Keratinocyte (primary cell): ENCODE measurements at places on chromosomes 16 and 17. TPM values are rescaled to one million over a fixed set of nuclear protein-coding genes. Genes with fewer than 3 reads are reported as not detected.

The LHX1 gene
- polyA plus RNA-seq, result 0.21 to 1.5 TPM (median 0.35 TPM) in 3 replicates

The SLC47A1 gene
- polyA plus RNA-seq, result 0.05 to 0.23 TPM (median 0.07 TPM) in 3 replicates

The SYT17 gene
- 0.04 to 0.23 TPM in 2 of 3 replicates, not detected in the other for polyA plus RNA-seq

The PNMT gene
- not detected in 3 replicates for polyA plus RNA-seq

The TMEM238L gene
- 0.26 TPM in 1 of 3 replicates, not detected in the others for polyA plus RNA-seq

The UMOD gene
- polyA plus RNA-seq, result not detected in 3 replicates

The TMEM235 gene
- polyA plus RNA-seq, result not detected in 3 replicates

The RTN4RL1 gene
- polyA plus RNA-seq, result 2.3 to 3.4 TPM (median 2.4 TPM) in 3 replicates

The FKBP10 gene
- 0.37 to 0.73 TPM (median 0.38 TPM) in 3 replicates for polyA plus RNA-seq

DNA sequence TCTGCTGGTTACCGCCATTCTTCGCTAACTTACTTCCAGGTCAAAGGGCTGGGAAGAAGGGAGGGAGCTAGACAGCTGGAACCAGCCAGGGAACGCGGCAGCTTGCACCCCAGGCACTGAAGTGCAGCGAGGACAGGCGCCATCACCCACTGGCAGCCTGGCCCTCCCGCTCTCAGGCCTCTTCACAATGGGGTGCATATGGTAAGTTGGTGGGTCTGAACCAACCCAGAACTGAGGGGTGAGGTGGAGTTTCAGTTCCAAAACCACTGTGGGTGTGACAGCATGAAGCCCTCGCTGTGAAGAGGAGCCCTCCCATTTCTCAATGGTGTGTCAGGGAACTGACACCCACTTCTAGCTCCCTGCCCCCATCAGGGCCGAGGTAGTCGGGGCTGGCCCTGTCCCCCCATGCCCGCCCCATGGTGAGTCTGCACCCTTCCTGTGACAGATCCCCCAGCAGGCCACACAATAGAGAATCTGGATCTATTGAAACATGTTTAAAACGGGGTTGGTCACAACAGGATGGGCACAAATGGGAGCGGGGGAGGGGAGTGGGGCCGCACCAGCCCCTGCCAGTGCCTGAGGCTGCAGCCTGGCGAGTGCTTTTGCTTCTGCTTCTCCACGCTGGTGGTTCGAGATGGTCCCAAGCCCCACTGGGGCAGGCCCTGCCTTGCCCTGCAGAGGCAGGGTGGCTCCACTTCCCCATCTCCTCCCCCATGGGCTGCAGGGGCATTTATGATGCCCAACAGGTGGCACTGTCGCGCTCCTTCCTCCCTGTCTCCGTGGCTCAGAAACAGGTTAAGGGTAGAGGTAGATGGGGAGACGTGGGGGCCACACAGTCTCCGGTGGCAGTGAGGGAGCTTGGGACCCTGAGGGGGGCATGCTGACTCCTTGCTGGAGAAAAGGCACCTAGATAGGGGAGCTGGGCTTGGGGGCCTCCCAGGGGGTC lies 2.3 kb downstream of the LIMD2 start:
- DNase-seq, result no peak
- peaks cover 5% of the 10 kb centered on the region for H3K36me3 ChIP-seq
- H3K4me3 ChIP-seq, result no peak overlapping the region
- H3K27ac ChIP-seq, result no peak overlapping the region
- H3K4me1 ChIP-seq, result no peaks in the 10 kb centered on the region
- no peaks in the 10 kb centered on the region for H3K27me3 ChIP-seq

- no peak overlapping the region for H3K27ac ChIP-seq
- H3K4me3 ChIP-seq, result no peak overlapping the region
- no peak for DNase-seq
These were observed 1.9 kb downstream of the PRAC1 start for GRCh38 chr17:48720266-48721008.

DNA sequence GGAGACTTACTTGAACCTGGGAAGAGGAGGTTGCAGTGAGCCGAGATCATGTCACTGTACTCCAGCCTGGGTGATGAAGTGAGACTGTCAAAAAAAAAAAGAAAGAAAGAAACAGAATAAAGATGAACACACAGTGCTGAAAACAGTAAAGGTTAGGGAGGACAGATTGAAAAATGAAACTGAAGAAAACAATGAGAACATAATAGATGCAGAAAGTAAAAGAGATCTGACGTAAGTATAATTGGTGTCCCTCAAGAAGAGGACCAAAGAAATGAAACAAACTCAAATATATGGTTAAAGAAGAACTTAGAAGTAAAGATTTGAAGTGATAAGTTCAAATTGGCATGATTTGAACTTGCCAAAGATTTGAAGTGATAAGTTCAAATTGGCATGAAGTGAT lies 7.1 kb downstream of the DCAF7 start:
- H3K27me3 ChIP-seq, result no peaks in the 10 kb centered on the region
- no peak overlapping the region for H3K4me3 ChIP-seq
- H3K36me3 ChIP-seq, result no peaks in the 10 kb centered on the region

DNA sequence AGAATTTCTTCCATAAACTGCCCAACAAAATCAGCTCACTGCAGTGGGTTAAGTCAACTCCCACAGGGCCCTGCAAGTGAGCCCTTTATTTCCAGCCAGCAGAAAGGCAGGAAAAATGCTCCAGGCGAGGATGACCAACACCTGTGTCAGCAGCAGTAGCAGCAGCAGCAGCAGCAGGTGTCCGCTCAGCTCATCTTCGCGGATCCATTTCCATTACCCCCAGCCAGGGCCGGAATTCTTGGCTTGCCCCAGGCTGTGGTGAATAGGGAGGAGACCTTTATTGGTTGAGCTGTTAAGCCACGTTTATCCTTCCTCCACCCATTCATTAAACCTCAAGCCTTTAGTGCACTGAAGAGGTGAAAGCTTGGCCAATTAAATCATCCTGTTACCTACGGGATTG lies 46.2 kb downstream of the MARCHF10 start:
- no peak overlapping the region for H3K27ac ChIP-seq
- no peaks in the 10 kb centered on the region for H3K27me3 ChIP-seq
- peaks cover 14% of the 10 kb centered on the region for H3K4me1 ChIP-seq
- H3K4me3 ChIP-seq, result no peak overlapping the region
- no peaks in the 10 kb centered on the region for H3K36me3 ChIP-seq

GRCh38 chr16:48541108-48541786 lies 68.7 kb downstream of the N4BP1 start:
- no peaks in the 10 kb centered on the region for H3K27me3 ChIP-seq
- H3K4me1 ChIP-seq, result peaks cover 17% of the 10 kb centered on the region
- H3K36me3 ChIP-seq, result peaks cover 33% of the 10 kb centered on the region

DNA sequence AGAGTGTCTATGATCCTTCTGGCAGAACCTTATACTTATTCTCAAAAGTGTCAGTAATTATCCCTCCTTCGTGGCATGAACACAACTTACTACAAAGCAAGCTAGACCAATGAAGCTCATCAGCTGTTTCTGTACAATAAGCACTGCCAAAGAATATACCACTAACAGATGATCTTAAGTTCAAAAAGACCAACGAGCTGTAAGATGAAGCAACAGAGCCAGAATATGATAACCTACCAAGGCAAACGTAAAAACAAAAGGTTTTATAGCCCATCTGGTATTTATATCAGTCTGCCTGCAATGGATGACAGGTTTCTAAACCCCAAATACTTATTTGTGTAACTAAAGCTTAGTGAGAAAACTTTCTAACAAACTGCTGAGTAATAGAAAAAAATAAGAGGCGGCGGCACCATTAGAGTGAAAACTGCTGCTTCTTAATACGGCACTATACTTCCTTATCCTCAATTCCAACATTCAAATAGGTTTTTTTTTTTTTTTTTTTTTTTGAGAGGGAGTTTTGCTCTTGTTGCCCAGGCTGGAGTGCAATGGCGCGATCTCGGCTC lies 22.1 kb downstream of the NME2 start:
- H3K27ac ChIP-seq, result no peak overlapping the region
- peaks cover 17% of the 10 kb centered on the region for H3K36me3 ChIP-seq
- no peak for DNase-seq
- no peak overlapping the region for H3K4me3 ChIP-seq
- no peaks in the 10 kb centered on the region for H3K27me3 ChIP-seq

GRCh38 chr17:83058266-83058798 lies 21.1 kb upstream of the METRNL start:
- peaks cover 19% of the 10 kb centered on the region for H3K27me3 ChIP-seq
- no peak overlapping the region for H3K27ac ChIP-seq
- H3K36me3 ChIP-seq, result no peaks in the 10 kb centered on the region
- no peak for DNase-seq

DNA sequence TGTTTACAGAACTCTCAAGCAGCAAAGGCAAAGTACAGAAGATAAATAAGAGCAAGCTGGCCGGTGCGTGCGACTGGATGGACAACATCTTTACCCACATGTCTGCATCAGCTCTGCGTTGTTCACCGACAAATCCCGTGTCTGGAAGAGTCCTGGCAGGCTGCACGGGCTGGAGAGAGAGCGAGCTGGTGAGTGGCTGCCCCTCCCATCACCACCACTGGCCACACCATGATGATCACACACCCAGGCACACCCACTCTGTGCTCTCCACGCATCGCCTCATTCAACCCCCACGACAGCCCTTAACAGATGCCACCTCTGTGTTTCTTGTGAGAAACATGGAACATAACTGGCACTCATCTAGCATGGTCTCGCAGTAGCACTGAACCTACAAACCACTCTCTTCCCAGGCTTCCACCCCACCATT lies 59.2 kb downstream of the ANKRD11 start:
- no peak overlapping the region for H3K4me3 ChIP-seq
- H3K27me3 ChIP-seq, result no peaks in the 10 kb centered on the region
- H3K27ac ChIP-seq, result no peak overlapping the region
- H3K36me3 ChIP-seq, result peaks cover 10% of the 10 kb centered on the region
- DNase-seq, result no peak

DNA sequence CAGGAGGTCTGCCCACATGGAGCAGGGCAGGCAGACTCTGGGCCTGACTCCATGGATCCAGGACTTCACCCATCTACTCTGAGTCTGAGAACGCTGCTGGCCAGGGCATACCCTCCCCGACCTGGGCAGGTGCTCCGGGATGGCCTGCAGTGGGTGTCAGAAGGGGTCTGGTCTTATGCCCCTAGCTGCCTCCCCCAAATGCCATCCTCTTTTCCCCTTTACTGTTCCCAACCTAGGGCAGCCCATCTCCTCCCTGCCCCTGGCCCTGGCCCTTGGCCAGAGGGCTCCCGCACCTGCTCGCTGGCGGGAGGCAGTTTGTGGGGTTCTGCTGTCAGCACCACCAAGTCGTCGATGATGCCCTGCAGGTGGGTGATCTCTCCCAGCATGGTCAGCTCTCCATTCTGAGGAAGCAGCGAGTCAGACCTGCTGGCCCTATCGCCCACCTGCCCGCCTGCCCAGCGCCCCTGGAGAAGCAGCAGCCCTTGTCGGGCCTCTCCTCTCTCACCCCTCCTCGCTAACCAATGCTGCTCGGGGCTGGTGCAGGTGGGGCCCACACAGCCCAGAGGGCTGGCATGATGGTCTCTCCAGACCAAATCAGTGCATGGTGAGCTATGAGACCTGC lies 8.2 kb downstream of the MTSS2 start:
- DNase-seq, result no peak
- H3K27me3 ChIP-seq, result no peaks in the 10 kb centered on the region
- no peak overlapping the region for H3K27ac ChIP-seq
- no peak overlapping the region for H3K4me3 ChIP-seq
- H3K36me3 ChIP-seq, result peaks cover 31% of the 10 kb centered on the region

GRCh38 chr16:13968835-13969234 lies 48.9 kb downstream of the ERCC4 start:
- no peak overlapping the region for H3K4me3 ChIP-seq
- DNase-seq, result no peak
- no peak overlapping the region for H3K27ac ChIP-seq

DNA sequence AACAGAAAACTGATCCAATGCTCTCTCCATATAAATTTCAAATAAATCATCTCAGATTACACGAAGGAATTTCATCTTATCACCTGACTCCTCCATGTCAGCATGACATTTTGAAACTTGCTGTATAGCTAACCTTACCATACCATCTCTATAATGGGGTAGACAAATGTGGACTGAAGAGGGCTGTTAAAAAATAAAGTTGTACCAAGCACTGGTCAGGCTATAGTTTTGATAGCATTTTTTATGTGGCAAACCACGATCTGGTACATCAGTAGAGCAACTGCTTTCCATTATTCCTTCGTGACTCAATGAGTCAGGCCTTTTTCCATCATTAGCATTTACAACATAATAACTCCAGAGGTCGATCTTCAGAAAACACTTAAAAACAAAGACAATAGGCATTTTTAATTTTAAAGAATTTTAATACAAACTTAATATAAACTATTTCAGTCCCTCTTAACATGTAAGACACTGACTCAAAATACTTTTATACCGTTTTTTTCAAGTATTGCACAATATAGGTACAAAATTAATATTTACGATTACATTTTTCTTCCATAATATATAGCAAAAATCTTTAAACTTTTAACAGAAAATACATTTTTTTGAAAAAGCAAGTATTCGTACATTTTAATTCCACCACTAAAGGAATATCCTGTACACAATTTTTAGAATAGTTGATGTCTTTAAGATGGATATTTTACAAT lies 4.2 kb downstream of the TOB1 start:
- no peak overlapping the region for H3K4me3 ChIP-seq
- peaks cover 20% of the 10 kb centered on the region for H3K4me1 ChIP-seq
- no peak for DNase-seq
- H3K27ac ChIP-seq, result no peak overlapping the region

- no peak overlapping the region for H3K27ac ChIP-seq
- no peaks in the 10 kb centered on the region for H3K27me3 ChIP-seq
- no peak for DNase-seq
- H3K4me1 ChIP-seq, result peaks cover 5% of the 10 kb centered on the region
- no peak overlapping the region for H3K4me3 ChIP-seq
These were observed 28.4 kb downstream of the AXIN1 start for GRCh38 chr16:324201-324450.

- no peaks in the 10 kb centered on the region for H3K4me1 ChIP-seq
- H3K27me3 ChIP-seq, result no peaks in the 10 kb centered on the region
- peaks cover 6% of the 10 kb centered on the region for H3K36me3 ChIP-seq
- no peak overlapping the region for H3K27ac ChIP-seq
These were observed 26.7 kb downstream of the VPS35L start for GRCh38 chr16:19582050-19582831.
